ENCODE measurements at places on chromosomes 1 and 21. TPM values are rescaled to one million over a fixed set of nuclear protein-coding genes. Genes with fewer than 3 reads are reported as not detected.

ADCY10 gene
- total RNA-seq, result 0.27 TPM

OR6K3 gene
- total RNA-seq, result not detected

HSPB7 gene
- total RNA-seq, result 63.1 TPM

RHBG gene
- total RNA-seq, result not detected

MLLT11 gene
- 3.2 TPM for total RNA-seq

UBASH3A gene
- 0.82 TPM for total RNA-seq

C4BPA gene
- total RNA-seq, result 4.4 TPM

All from transverse colon (tissue), 4 donors.